ENCODE measurements at places on chromosomes 4 and X. TPM values are rescaled to one million over a fixed set of nuclear protein-coding genes. Genes with fewer than 3 reads are reported as not detected.

GRCh38 chr4:89752932-89753598 is 83.9 kb downstream of the SNCA start:
- DNase-seq = no peak

DNA sequence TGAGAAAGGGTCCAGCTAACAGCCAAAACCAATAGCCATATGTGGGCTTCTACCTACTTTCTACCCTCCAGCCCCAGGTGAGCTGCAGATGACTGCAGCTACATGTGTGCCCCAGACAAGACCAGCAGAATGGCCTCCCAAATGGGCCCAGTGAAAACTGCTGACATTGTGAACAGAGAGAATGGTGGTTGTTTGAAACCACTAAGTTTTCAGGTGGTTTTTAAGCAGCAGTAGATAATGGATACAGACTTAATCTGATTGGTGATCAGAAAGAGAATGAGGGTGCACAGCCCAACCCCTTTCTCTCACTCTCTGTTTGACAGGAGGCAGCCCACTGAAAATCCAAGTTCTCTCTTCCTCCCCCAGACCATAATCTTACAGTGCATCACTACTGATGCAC is 42.5 kb upstream of the BBS12 start:
- no peak for DNase-seq

GRCh38 chr4:118012142-118012541 is 22.1 kb upstream of the NDST3 start:
- DNase-seq = no peak

- DNase-seq = no peak
Measured at GRCh38 chr4:54727346-54727745, 69.6 kb downstream of the KIT start.

- no peak for DNase-seq
Measured at GRCh38 chrX:127129510-127129909, 310.0 kb downstream of the PRR32 start.

DNA sequence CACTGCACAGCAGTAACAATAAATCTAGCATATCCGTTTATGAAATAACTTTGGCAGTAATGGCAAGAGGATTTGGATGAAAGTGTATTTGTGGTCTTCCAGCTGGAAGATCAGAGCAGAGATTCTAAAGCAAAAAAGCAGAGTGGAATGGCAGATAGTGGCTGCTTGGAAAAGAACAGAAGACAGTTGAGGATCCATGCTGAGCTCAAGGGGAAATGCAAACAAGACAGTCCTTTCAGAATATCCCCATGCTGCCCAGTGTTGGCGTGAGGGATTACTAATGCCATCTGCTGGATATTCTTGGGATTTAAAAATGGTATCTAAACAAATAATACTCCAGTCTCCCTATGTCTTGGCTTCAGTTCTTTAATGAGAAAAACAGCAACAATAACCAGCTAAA is 629.1 kb upstream of the ATOH1 start:
- no peak for DNase-seq

- no peak for DNase-seq
Measured at GRCh38 chr4:56123051-56123450, 174.3 kb downstream of the CEP135 start.

DNA sequence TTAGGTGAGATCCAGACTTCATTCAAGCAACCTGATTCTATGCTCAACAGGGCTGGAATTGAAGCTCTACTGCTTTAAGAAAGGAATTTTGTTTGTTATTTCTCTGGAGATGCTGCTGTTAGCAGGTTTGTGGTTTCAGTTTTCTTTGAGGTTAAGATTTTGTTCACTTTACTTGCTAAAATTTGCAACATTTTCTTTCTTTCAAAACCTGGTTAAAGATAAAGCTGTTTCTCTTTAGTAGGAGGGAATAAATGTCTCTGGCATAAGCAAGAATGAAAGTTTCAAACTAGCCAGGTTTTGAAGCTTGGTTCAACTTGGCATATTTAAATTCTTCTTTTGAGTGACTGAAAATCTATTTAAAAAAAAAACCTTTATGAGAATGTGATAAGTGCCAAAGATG is 660.6 kb upstream of the NR3C2 start:
- no peak for DNase-seq

- no peak for DNase-seq
Measured at GRCh38 chrX:43373032-43373431, 283.1 kb upstream of the MAOA start.

- DNase-seq = no peak
Measured at GRCh38 chr4:111128327-111128726, 505.4 kb upstream of the PITX2 start.

DNA sequence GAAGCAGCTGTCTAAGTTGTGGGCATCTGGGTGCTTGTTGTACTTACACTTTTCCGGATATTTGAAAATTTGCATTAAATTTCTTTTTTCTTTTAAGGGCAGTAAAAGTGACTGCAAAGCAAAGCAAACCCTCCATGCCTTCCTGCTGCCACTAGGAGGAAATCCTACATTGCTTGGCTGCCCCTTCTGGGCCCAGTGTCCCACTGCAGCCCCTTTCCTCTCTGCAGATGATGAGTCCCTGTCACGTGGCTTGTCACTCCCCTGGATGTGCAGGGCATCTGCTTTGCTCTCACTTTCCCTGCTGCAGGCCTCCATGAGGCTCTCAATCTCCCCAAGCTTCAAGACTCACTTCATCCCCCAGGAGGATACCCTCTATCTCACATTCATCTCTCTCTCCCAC is 12.7 kb downstream of the TSR2 start:
- no peak for DNase-seq

- DNase-seq = no peak
Measured at GRCh38 chr4:38576767-38577166, 87.2 kb upstream of the KLF3 start.

GRCh38 chr4:155535802-155536454 is 130.7 kb upstream of the GUCY1A1 start:
- no peak for DNase-seq

Gene PROM1
- not detected for total RNA-seq

Gene HSFX3
- total RNA-seq = not detected

Data from naive thymus-derived CD8-positive, alpha-beta T cell (primary cell).